A549 treated with CORT108297 at 1 μM for 4 hours (cell line): ENCODE measurements at places on chromosomes 4 and X. TPM values are rescaled to one million over a fixed set of nuclear protein-coding genes. Genes with fewer than 3 reads are reported as not detected.

The WDR17 gene
- 1.4 to 2.2 TPM (median 1.9 TPM) in 5 replicates for total RNA-seq

The SOWAHB gene
- 0.02 to 0.05 TPM in 2 of 5 replicates, not detected in the others for total RNA-seq

The PASD1 gene
- total RNA-seq, result not detected in 5 replicates

The GABRA4 gene
- not detected in 5 replicates for total RNA-seq

The C4orf51 gene
- not detected in 5 replicates for total RNA-seq
